Suppressor macrophage treated with lipopolysaccharide for 4 hours (primary cell): ENCODE measurements at places on chromosomes 12 and 14.
A peak's percentile ranks its signal among the peaks of the same experiment; 100 is the strongest.

DNA sequence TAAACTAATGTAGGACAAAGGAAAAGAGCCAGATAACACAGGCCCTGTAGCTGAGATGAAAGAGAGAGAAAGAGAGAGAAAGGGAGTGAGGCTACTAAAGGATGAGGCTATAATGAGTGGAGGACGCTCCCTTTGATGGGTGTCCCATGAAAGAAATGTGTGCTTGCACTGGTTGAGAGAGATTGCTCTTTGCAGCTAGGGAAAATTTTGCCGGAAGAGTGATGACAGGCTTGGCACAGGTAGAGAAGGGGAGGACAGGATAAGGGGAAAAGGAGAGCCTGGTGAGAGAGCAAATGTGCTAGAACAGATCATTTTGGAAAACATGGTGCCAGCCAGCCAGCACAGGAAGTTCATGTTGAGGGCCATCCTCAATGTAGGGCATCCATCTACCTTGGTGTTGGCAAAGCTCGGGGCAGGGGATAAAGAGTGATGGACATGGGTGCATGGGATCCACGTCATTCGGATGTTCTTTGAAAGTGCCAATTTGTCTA, 248.6 kb downstream of the BTG1 start:
- no peak for DNase-seq

DNA sequence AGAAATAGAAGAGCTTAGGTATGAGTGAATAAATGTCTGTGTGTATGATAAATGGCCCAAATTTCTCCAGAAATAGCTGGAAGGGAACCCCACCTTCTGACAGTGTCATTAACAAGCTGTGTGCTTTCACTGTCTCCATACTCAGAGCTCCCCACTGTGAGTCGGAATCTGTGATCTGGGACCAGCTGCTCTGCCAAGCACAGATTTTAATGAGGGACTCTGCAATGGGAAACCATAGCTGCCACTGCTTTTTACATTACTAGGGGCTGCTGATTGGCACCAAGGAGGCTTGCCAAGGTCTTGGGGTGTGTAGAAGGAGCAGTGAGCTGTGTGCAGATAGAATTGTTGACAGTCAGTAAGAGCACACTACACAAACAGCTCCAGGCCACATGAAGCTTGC, 244.2 kb upstream of the CCDC196 start:
- no peak for DNase-seq

- DNase-seq, result no peak
Measured at GRCh38 chr14:59123975-59124374, 64.5 kb upstream of the DAAM1 start.

DNA sequence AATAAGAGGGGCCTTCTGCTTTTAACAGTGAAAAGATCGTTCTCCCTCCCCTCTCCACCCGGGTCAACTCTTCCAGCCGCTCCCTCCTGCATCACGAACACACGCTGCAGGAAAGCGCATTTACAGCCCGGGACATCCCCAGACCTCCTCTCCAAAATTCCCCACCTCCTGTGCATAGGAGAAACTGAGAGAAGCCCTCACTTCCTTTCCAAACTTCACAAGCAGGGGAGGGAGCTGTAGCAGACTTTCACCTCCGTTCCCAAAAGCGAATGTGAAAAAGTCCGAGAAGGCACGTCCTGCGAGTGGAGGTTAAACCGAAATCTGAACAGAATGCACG, 513 bp downstream of the BCAT1 start:
- peak; percentile 85 for DNase-seq

DNA sequence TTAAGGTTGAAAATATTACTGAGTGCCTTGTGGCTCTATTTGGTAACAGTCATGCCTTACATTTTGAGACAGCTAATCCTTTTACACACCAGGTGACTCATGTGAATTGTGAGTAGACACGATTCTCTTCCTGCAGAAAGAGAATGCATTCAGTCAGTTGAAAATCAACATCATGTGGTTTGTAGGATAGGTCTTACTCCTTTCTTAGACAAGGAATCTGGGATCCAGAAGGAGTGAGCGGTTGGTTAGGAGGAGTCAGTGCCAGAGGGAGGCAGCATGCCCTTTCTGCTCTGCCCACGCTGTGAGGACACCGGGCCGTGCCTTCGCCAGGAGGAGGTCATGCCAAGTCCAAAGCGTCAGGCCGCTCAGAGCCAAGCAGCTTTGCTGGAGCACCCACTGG, 47.6 kb downstream of the TRAF3 start:
- DNase-seq, result no peak

- no peak for DNase-seq
Measured at GRCh38 chr14:33062476-33062875, 123.8 kb downstream of the NPAS3 start.

GRCh38 chr14:65434216-65434850, 21.8 kb downstream of the FUT8 start:
- DNase-seq, result no peak

GRCh38 chr14:75531256-75531655, 9.0 kb downstream of the BATF start:
- no peak for DNase-seq

GRCh38 chr14:32006263-32007110, 70.6 kb upstream of the ARHGAP5 start:
- DNase-seq, result no peak

- DNase-seq, result no peak
Measured at GRCh38 chr14:56738020-56738419, 72.3 kb downstream of the OTX2 start.

GRCh38 chr12:57156701-57157403, 9.4 kb upstream of the LRP1-AS start:
- no peak for DNase-seq

DNA sequence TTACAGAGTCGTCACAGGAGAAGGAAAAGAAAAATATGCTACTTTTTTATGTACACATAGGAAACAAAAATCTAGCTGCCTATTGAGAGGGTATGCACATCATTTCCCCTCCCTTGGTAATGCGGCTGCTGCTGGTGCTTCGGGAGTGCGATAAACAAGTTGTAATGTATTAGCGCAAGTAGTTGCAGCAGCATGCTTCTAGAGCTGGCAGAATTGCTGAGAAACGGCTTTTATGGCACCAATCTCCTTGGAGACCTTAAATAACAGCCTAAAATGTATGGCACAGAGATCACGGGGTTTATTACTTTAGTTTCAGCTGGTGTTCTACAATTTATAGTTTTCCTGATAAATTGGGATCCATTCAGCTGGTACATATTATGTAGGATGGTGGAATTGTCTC, 447.6 kb upstream of the TMPO start:
- no peak for DNase-seq

DNA sequence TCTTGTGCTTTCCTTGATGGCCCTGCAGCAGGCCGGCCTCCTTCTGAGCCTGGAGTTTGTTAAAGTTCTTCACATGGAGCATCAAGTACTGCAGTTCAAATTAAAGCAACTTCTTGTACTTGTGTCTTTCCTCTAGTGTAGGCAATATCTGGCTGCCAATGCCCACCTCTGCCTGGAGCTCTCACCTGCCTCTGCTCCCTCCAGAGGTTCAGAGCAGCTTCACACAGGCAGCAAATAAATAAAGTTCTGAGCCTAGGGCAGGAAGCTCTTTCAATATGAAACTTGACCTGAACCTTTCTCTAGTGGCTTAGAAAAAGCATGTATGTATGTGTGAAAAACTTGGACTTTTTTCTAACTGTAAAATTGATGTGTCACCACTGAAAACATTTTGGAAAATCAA, 65.9 kb downstream of the ITPR2 start:
- DNase-seq, result no peak

DNA sequence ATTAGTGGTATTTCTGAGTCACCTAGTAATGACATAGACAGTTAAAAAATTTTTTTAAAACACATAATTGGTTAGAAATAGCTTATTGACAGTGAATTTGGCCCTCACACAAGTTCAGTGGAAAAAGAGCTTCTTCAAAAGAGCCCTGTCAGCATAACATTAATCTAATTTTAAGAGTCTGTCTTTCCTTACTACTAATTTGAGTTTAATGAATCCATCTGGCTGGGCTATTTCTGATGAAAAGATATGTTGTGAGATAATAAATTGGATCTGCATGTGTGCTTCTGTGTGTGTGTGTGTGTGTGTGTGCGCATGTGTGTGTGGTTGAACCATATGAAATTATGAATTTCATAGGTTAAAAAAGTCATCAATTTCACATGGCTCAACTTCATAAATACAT, 1045.2 kb downstream of the FLRT2 start:
- no peak for DNase-seq

DNA sequence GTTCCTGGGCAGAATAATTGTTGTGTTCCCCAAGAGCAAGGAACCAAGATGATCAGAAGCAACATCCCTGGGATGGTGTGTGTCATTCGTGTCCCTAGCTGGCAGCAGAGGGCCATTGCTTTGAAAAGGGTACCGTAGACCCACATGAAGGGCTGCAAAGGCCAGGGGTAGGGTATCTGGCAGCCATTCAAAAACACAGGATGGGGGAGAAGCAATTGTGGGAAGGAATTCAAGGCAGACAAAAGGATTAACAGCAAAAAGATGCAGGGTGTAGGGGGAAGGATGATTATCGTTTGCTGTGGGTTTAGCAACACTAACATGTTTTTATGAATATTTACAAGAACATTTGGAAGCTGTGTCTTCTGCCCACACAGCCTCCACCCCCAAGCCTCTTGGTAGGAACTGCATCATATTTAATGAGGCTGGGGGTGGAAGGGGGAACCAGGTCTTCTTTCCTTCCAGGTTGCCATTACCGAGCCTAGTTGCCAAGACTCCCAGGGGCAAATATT, 169.0 kb upstream of the G2E3 start:
- no peak for DNase-seq

DNA sequence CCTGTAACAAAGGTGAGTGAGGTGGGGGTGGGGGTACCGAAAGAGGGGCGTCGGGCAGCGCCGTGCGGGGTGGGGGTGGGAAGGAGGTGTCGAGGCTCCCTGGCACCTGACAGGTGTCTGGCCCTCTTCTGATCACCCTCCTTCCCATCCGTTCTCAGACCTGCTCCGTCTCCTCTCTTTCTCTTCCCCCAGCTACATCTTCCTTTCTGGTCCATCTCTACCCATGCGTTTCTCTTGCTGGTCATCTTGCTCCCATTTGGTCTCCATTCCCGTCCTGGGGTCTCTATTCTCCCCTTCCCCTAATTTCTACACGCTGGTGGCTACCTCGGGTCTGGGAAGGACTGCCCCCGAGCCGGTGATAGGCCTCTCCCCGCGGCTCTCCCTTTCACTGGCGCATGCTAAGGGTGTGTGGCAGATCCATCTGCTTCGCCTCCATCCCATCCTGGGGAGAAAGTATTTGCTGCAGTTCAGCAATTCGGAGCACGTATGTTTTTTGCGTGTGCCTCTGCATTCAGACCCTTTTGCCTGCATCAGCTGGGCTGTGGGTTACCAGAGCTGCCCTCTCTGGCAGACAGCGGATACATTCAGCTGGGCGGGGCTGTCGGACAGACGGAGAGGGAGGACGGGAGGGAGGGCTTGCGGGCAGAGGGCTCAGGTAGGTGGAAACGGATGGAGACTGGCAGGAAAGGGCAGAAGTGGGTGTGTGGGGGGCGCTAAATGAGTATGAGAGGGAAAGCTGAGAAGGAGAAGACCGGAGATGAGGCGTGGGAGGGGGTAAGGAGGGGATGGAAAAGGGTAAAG, 730 bp downstream of the CLSTN3 start:
- no peak for DNase-seq

- DNase-seq, result no peak
Measured at GRCh38 chr12:87444039-87444438, 585.2 kb downstream of the C12orf50 start.

DNA sequence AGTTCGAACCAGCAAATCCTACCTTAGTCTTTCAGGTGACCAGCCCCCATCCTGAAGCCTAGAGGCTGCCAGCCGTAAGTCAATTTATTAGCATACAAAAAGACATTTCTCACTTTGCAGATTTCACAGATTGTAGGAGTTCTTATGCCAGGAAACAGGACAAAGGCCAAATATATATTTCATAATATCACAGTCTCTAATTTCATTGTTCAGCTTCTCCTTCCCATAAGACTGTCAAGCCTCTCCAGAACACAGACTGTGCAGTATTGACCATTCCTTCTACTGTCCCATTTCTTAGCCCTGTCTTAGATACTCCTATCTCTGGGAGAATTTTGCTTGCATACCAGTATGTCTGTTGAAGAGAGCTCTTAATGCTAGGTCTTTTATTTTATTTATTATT, 89.2 kb upstream of the RESF1 start:
- DNase-seq, result no peak

- no peak for DNase-seq
Measured at GRCh38 chr12:75508159-75508558, 3.2 kb downstream of the KRR1 start.

DNA sequence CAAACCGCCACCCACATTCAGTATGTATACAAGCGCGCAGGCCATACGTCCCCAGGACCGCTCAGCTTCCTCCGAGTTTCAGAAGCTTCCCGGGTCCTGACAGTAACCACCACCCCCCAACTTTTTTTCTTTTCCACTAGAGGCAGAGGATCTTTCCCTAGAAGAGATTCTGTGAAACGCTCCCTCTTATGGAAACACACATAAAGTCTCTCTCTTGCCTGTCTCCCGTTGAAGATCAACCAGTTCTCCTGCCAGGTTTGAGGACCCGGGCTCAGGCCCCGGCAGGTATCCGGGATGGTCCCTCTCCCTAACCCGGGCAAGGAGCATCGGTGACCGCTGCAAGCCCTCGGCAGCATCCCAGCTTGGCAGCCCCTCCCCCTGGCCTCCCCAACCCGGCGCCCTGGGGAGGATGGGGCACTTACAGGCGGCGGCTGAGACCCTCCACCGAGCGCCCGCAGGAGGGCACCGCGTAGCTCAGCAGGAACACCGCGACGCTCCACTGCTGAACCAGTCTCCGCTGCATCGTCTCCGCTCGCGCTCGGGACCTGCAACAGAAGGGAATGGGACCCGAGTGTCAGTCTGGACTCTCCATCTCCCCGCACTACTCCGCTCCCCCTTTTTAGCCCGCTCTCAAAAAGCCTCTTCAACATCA, 3.4 kb downstream of the PTHLH start:
- DNase-seq, result no peak

DNA sequence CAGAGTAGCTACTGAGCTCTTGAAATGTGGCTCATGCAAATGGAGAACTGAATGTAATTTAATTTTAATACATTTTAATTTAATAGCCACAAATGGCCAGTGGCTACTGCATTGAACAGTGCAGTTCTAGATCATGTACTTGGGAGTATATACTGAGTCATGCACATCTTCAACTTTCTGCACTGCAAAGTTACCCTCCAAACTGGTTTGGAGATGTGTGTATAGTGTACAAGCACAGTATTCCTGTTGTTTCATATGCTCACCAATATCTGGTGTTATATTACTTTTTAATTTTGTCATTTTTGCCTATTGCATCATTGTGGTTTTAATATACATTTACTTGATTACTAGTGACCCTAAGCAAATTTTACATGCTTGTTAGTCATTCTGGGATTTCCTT, 372.8 kb downstream of the NELL2 start:
- no peak for DNase-seq

- no peak for DNase-seq
Measured at GRCh38 chr14:89093083-89093730, 268.8 kb downstream of the TTC8 start.

- peak; percentile 17 for DNase-seq
Measured at GRCh38 chr14:35122696-35123387, 490 bp downstream of the PRORP start.

GRCh38 chr12:3122841-3123678, 45.9 kb downstream of the TSPAN9 start:
- DNase-seq, result no peak
